Heart left ventricle (tissue), 16 donors: ENCODE measurements at places on chromosomes 6 and 20. TPM values are rescaled to one million over a fixed set of nuclear protein-coding genes. Genes with fewer than 3 reads are reported as not detected.
A peak's percentile ranks its signal among the peaks of the same experiment; 100 is the strongest.

- no peak for DNase-seq
These were observed 826 bp downstream of the RIMS4 start for GRCh38 chr20:44809380-44810060.

GRCh38 chr6:87698547-87699006 is 3.5 kb downstream of the AKIRIN2 start:
- DNase-seq, result no peak

- DNase-seq, result no peak
These were observed 599.8 kb downstream of the COL12A1 start for GRCh38 chr6:74605922-74606581.

- no peak for DNase-seq
These were observed 48.0 kb downstream of the OR2B2 start for GRCh38 chr6:27863962-27864905.

DNA sequence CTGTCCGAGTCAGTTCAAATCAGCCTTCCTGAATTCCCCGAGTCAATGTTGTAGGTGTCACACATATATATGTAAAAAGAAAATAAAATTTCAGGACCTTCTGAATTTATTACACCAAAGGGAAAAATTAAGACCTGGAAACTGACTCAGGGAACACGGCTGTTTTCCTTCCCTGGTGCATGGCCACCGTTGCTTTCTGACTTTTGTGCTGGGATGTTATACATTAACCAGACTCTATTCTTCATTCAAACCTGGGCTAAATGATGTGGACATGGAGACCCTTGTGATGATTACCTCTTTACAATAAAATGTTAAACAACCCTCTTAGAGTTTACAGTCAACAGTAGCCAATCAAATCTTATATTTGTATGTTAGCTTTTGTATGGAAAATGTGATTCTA is 51.4 kb upstream of the PLEKHG1 start:
- no peak for DNase-seq

DNA sequence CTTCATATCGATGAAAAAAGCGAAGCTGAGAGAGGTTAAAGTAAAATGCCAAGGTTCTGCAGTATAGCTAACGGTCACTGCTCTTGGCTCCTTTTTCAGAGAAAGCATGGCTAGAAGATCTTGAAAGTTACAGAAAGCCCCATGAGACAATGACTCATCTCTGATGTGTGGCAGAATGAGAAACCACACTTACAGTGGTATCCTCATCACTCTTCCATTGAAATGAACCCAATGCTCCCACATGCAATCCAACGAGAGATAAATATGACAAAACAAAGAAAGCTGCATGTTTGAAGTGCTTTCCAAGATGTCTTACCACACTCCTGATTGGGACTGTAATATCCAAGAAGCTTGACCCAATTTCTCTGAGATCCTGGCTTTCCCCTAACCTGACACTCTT is 694.9 kb downstream of the PRKN start:
- DNase-seq, result no peak

GRCh38 chr6:28725890-28726348 is 197.9 kb downstream of the TRIM27 start:
- DNase-seq, result no peak

DNA sequence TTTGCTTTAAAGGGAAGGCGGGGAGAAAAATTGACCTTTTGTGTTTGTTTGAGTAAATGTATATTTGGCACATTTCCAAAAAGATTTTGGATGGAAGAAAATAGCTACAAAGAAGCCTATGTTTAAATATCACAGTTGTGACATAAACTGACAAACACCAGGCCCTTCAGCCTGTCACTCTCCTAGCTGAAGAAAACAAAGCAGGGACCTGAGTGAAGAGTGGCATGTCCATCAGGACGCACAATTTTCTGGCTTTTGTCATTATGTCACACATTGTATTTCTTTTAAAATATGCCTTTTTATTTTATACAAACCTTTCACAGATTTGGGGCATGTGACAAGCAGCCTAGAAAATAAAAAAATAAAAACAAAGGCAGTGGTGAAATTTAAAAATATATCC is 241.2 kb downstream of the OGFRL1 start:
- DNase-seq, result no peak

DNA sequence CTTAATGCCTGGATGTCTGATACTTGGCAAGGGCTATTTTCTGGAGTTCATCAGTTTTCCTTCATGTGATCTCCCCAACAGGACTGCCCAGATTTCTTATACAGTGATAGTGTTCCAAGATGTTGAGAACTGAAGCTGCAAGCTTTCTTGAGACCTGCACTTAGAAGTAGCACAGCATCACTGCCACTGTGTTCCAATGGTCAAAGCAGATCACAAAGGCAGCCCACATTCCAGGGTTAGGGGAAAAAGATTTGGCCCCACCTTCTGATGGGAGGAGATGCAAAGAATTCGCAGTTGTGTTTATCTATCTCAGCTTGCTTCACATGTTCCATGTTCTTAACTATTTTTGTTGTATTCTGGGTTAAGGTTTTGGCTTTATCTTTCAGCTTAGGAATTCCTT is 78.2 kb downstream of the GPX5 start:
- DNase-seq, result no peak

GRCh38 chr6:34610819-34611477 is 54.8 kb upstream of the SPDEF start:
- no peak for DNase-seq

- no peak for DNase-seq
These were observed 74.8 kb upstream of the AGPAT4 start for GRCh38 chr6:161348628-161348994.

DNA sequence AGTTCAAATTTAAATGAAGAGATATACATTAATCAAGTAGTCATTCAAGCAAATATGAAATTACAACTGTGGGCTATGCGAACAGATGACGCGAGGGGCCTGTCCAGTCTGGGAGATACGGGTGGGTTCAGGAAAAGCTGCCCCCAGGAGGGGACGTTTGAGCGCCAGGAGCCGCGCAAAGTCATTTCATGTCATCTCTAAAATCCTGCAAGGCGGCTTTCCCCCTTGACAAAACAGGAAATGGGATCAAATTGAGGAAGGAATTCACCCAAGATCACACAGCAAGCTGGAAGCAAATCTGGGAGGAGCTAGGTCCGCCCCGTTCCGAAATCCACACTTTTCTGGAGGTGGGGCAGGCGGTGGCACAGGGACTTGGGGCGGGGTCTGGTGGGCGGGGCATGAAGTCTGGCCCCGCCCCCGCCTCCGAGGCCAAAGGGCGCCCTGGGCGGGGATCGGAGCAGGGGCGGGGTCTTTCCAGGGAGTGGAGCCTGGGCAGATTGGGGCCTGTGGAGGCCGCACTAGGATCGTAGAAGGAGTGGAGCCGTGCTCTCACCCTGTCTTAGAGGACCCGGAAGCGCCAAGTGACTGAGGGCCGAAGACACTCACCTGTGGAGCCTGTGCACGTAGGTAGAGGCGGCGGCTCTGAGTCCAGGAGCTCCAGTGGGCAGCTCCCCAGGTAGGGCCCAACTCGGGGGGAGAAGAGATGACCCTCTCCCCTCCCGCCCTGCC is at the start of gene LPIN3:
Gene LPIN3 (plus strand): TSS at position 495 of the 729 bp plus-strand sequence. CDS start 4,983 bp downstream, outside the sequence.
- peak; percentile 93 for DNase-seq

GRCh38 chr6:13063300-13063918 is 264.9 kb downstream of the TBC1D7 start:
- no peak for DNase-seq

- no peak for DNase-seq
These were observed 30.3 kb downstream of the LRFN2 start for GRCh38 chr6:40556881-40557280.

DNA sequence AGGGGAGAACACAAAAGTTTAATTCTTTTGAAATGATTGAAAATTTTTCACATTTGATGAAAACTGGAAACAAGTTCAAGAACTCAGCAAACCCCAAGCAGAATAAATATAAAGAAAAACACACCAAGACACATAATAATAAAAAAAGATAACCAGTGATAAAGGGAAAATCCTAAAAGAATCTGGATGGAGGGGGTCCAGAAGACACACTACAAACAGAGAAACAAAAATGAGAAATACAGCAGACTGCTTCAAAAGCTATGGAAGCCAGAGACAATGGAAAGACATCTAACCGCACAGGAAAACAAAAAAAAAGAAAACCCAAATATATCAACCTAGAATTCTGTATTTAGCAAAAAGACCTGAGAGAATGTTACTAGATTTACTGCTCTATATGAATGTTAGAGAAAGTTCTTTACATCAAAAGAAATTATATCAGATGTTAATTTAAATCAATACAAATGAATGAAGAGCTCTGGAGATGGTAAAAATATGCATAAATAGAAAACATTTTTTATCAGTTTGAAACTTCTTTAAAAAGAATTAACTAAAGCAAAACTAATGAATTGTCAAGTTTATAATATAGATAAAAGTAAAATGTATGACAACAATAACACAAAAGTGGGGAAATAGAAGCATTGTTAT is 310.7 kb upstream of the PREP start:
- DNase-seq, result no peak

DNA sequence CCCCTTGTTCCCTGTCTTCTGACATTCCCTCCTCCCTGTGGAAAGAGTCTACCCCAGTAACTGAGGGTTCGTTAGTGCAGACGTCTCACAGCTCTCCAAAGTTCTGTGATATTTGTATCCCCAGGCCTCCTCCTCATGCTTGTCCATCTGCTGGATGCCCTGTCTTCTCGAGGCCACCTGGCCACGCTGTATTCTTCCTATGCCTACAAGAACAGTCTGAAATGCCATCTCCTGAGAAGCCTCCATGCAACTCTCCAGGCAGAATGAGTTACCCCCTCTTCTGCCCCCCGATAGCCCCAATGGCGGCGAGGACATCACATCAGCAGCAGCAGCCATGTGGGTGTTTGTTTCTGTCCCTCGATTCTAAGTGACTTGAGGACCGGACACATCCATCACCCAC is 9.3 kb downstream of the ULBP2 start:
- DNase-seq, result no peak

DNA sequence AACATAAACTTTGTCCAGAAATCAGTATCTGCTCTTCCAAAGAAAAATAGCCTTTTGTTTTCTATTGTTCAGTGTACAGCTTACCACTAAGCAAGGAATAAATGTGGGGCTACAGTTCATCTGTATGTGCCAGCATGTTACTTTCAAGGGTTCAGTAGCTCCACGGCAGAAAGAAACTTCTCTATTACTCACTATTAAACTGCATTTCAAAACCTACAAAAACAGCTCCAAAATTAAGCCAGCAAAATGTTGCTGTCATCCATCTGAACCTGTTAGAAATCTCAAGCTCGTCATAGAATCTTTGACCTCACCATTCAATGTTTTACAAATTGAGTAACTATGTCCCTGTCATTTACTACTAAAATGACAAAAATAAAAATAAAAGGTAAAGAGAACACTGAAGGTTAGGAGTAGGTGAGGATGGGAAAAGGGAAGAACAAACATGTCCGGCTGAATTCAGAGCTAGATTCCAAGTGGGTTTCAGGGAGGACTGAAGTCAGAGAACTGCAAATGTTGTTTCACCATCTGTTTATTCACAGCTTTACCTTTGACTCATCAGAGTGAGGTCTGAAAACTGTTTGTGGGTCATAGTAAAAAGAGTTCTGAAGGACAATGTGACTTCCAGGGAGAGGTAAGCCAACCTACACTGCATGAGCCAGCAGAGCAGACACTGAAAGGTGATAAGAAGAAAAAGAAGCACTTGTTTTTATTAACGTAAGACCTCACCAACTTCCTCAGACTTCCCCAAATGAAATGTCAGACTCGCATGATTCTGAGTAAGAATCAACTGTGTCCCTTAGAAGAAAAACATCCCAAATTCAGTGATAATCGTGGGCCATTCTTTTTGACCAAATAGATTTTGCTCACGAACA is 62.0 kb downstream of the ATXN1 start:
- no peak for DNase-seq

DNA sequence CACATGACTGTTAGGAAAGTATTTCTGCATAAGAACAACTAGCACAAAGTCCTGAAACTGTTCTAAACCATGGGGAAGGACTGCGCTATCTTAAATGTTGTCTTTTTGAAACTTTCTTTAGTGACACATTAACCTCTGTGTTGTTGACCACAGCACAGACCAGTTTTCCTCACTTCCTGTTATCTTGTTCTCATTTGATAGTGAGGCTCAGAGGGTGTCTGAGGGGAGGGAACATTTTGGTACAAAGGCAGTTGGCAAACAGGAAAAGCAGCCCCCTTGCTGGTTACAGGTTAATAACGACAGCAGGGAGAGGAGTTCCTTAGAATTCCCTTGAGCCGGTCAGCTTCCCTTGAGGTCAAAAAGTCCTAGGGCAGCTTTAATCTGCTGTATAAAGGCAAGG is 143.5 kb upstream of the BMP2 start:
- no peak for DNase-seq

GRCh38 chr20:37315021-37315451 is 25.6 kb downstream of the MANBAL start:
- peak; percentile 84 for DNase-seq

DNA sequence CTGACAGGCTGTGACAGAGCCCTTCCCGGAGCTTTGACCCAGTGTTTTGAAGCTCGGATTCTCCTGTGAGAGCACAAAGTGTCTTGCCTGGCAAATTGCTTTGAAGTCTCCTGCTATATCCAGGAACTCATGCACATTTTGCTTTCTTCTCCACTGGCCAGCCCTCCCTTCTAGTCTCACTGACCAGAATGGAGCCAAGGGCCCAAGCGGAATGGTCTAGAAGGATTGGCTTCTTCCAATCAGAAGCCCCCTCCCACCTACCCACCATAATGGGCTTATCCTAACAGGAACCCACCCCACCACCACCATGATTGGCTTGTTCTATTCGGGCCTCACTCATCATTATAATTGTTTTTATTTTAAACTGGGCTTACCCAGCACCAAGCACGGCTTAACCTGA is 130.1 kb downstream of the PXDC1 start:
- no peak for DNase-seq

GRCh38 chr6:166614589-166614988 is 12.5 kb downstream of the RPS6KA2 start:
- DNase-seq, result no peak

DNA sequence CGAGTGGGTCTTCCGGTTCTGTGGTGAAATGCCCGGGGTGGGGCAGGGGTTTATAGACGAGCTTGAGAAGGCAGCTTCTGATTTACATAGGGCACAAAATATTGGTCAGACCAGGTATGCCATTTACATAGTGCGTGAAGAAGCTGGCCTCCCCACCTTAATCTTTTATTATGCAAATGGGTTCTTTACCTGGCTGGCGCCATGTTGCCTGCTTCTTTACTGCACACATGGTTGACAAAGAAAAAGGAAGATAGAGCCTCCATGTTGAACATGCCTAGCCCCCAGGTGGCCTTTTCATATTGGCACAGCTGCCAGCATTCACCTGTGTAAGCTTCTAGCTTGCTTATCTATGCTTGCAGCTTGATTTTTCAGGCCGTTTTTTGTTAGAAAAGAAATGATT is 276.2 kb downstream of the PHACTR1 start:
- no peak for DNase-seq

GRCh38 chr6:105964979-105965760 is 121.0 kb upstream of the PRDM1 start:
- DNase-seq, result no peak

HSPA1L gene
- 3.2 TPM for total RNA-seq

EBF4 gene
- 5.6 TPM for total RNA-seq

MYB gene
- total RNA-seq, result not detected

OR2H2 gene
- total RNA-seq, result not detected

NINL gene
- total RNA-seq, result 2.9 TPM

SPDEF gene
- total RNA-seq, result 0.16 TPM

PRSS35 gene
- total RNA-seq, result not detected

OXT gene
- total RNA-seq, result not detected

PI16 gene
- 11.5 TPM for total RNA-seq

TREM1 gene
- total RNA-seq, result 4.5 TPM

PTCRA gene
- total RNA-seq, result not detected

KHDC1 gene
- total RNA-seq, result 0.25 TPM

DYNLT2 gene
- 1.2 TPM for total RNA-seq

PACRG gene
- total RNA-seq, result 9.7 TPM

SLC35D3 gene
- total RNA-seq, result not detected

PGC gene
- not detected for total RNA-seq

ZNF337 gene
- total RNA-seq, result 5.8 TPM

SLC13A3 gene
- total RNA-seq, result 0.38 TPM
